ENCODE measurements at places on chromosomes 13 and 19.

DNA sequence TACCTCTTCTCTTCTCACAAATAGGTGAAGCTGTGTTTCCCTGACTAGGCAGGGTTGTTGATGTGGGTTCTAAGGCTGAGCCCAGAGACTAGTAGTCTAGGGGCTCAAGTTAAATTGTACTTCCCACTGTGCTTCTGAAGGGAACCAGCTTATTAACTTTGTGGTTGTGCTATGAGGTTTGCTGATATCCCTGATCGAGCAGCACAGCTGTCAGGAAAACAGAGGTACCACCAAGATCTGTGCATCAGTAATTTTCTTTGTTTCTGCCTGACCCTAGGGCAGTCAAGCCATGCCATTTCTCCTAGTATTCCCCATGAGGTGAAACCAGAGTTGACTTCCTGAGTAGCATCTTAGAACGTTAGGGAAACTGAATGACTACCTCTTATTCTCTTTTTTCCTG lies 853.8 kb upstream of the MIR17HG start:
- no peak for DNase-seq

- DNase-seq = no peak
Measured at GRCh38 chr13:25462301-25463125, 90.7 kb downstream of the ATP8A2 start.

DNA sequence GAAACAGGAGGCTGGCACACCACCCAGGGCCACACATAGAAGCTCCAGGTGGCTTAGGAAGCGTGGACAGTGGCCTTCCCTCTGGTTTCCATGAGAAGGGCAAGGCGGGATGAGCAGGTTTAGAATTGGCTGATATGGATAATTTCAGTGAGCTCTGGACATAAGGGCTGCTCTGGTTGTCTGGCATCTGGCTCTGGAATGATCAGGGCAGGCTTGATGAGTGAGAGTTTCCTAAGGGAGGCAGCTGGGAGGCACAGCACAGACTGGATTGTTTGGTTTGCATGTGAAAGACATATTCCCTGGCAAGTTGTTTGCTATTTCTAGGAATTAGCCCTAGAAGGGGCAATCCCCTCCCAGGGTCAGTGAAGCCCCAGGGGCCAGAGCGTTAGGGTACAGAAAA lies 129.5 kb downstream of the ATP8A2 start:
- DNase-seq = no peak

GRCh38 chr13:23558675-23559536 lies 11.3 kb upstream of the TNFRSF19 start:
- DNase-seq = no peak

DNA sequence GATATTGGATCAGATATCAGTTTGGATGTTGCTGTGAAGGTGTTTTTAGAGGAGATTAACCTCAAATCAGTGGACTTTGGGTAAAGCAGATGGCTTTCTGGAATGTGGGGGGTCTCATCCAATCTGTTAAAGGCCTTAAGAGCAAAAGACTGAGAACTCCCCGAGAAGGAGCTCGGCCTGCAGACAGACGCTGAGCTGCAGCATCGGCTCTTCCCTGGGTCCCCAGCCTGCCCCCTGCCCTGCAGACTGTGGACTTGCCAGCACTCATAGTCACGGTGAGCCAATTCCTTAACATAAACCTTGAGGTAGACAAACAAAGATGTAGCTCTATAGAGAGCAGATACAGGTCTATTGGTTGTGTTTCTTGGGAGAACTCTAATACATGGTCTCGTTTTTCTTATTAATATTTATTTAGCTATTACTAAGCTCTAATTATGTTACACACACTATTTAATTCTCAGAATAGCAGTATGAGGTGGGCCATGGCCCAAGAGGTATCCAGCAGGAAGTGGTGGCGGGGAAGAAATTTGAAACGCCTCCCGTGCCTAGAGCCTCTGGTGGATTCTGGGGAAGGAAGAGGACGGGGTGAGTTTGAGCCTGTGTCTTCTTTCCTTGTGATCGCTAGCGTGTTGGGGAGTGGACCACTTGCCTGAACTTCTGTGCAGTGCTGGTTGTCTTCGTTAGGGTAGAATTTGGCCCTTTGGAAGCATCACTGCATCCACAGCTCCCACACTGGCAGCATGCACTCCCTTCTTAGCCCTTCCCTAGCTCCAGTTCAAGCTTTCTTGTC lies 305.3 kb downstream of the TEX29 start:
- no peak for DNase-seq

DNA sequence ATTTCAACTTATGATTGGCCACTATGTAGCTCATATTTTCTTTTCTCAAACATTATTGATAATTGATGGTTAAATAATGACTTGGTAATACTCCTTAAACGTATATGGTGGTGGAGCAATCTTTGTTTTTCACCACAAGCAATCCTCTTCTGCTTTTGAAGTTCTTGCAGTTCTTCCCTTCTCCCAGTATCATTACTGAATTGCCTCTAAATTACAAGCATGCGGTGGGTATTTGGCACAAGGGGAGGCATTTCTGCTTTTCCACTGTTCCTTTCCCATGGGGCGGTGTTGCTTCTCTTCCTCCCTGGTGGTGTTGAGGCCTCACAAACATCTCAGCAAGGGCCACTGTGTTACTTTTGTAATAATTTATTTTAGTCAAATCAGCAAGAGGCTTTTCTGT lies 234.4 kb upstream of the RXFP2 start:
- no peak for DNase-seq

- DNase-seq = no peak
Measured at GRCh38 chr19:18013210-18014111, 5.5 kb downstream of the ARRDC2 start.

DNA sequence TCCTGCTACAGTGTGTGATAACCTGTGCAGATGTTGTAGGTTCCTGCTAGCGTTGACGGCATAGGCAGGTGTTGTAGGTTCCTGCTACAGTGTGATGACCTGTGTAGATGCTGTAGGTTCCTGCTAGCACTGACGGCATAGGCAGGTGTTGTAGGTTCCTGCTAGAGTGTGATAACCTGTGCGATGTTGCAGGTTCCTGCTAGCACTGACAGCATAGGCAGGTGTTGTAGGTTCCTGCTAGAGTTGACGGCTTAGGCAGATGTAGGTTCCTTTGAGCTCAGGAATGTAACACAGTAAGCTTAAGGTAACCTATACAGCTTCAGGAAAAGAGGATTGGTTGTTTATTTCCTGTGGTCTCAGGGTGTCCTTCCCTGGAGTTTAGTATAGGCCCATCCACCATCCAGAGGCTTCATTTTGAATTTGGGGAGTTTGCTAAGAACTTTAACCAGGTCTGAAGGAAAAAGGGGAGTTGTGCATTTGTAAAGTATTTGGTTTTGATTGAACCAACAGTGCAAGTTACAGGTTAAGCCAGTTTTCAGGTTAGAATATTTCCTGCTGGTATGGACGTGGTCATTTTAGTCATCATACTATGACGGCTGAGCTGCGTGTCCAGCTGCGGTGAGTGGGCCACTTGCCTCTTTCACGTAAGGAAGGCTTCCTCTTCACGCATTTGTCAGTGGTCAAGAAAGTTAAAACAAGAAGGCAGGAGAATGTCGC lies 53.8 kb downstream of the ATP11A start:
- no peak for DNase-seq

DNA sequence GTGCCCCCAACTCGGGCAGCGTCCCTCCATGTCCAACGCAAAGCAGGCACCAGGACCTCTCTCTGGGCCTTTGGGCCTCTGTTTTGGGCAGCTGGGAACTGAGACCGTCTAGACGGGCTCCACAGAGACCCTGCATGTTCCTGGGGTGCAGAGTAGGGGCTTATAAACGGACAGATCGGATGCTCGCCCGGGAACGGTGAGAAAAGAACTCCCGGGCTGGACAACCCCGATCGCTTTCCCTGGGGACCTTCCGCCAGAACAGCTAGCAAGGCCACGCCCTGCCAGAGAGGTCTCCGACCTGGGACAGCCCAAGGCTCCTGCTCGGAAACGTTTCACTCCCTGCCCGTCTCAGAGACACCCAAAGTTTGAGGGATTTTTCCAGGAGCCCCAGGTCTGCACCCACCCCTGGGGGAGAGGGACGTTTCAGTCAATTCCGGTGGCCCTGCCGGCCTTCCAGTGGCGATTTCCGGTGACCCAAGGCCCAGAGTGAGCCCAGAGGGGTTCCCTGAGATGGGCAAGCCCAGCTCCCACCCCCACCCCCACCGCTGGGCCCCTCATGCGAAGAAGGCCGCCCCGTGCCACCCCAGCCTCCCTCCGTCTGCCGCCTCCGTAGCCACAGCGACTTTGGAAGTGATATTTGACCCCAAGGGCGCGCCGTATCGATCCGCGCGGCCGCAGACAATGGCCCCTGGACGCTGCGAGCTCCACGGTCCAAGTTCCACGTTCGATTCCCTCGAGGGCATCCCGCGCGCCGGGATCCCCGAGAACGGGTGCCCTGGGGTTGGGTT lies 1.7 kb downstream of the NR2F6 start:
- no peak for DNase-seq

GRCh38 chr19:18257503-18258470 lies 16.5 kb downstream of the IQCN start:
- no peak for DNase-seq

GRCh38 chr19:2421581-2422306 lies 5.6 kb downstream of the TIMM13 start:
- no peak for DNase-seq

GRCh38 chr19:16367261-16367683 lies 42.6 kb downstream of the KLF2 start:
- no peak for DNase-seq

DNA sequence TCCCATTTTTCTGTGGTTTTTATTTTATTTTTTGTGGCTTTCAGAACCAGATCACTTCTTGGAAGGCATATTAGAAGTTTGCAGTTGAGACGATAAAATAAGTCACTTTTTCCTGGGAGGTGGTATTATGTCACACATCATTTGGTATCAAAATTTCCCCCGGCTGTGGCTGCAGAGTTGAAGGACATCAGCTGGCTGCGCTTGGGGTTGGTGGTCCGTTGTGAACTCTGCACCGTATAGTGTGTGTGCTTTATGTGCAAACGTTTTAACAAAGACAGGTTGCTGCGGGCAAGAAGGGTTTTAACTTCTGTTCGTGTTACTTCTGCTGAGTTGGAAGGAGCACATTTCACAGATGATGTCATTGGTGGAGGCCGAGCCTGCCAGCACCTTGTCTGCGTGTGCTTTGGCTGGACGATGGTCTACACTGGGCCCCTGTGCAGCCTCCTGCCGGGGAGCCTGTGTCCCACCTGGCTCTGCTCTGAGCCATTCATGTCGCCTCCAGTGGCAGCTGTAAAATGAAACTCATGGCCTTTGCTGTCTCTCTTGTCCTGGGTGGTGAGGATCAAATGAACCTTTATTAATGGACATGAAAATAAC lies 9.6 kb downstream of the ATP11A start:
- DNase-seq = no peak

GRCh38 chr19:32876919-32877285 lies 7.3 kb upstream of the SLC7A9 start:
- DNase-seq = no peak

- no peak for DNase-seq
Measured at GRCh38 chr19:29550896-29551295, 25.1 kb downstream of the VSTM2B start.

GRCh38 chr19:38433268-38433733 lies at the start of gene RYR1:
RYR1 (plus strand) TSS chr19:38433691; CDS start chr19:38433830, 139 bp downstream.
- DNase-seq = peak; percentile 63

DNA sequence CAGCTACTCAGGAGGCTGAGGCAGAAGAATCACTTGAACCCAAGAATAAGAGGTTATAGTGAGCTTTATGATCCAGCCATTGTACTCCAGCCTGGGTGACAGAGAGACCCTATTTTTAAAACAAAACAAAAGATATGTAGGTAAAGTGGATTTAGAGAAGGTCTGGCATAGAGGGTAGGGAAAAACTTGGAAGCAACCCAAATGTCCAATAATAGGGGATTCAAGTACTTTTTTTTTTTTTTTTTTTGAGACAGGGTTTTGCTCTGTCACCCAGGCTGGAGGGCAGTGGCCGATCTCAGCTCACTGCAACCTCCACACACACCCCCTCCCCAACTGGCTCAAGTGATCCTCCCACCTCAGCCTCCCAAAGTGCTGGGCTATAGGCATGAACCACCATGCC lies 5.8 kb upstream of the PAK4 start:
- no peak for DNase-seq

DNA sequence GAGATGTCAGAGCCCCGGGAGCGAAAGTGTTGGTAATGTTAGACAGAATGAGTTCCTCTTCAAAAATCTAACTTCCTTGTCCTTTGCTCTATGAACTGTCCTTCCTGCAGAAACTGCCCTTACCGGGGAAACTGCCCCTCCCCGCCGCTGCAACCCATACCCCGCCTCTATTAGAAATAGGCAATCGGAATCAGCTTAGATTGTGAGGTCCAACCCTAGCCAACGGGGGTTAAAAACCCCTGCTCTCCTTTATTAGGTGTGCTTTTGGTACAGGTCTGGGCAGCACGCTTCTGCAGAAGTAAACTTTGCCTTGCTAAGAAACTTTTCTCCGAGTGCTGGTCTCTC lies 11.5 kb upstream of the CAPNS1 start:
- DNase-seq = no peak

DNA sequence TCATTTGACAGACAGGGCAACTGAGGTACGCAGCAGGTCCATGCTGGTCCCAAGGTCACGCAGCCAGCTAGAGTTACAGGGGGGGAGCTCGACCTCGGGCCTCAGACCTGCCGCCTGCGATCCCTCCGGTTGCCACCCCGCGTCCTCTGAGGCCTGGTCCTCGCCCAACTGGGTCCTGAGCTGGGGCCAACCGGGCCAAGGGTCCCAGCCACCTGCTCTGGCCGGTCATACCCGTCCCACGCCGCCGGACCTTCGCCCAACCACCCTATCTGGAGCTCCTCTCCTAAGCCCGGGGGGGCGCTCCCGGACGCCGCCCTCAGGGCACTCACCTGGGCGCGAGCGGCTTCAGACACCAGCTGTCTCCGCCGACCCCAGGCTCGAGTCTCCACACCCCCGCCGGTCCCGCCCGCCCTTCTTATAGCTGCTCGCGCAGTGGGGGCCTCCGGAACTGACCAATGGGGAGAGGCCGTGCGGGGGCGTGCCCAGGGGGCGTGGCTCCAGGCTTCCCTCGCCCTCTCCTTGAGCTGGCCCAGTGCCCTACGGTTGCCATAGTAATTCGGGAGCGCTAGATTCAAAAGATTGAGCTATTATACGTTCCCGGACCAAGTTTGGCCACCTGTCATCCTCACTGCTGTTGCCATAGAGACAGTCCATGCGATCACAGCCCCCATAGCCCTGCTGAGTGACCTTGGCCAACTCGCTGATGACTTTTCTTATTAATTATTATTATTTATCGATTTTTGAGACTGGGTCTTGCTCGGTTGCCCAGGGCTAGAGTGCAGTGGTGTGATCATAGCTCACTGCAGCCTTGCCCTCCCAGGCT lies at the start of gene PLIN5:
Gene PLIN5, minus strand, starts transcription at position 389 of the 823 bp plus-strand sequence. CDS start 1,150 bp downstream, outside the sequence.
- peak; percentile 41 for DNase-seq

All from stimulated activated CD4-positive, alpha-beta T cell treated with anti-CD3 and anti-CD28 coated beads, Interleukin-4, amount 100 ng/mL, for 4 hours (primary cell).